Esophagus muscularis mucosa (tissue), 4 donors: ENCODE measurements at places on chromosomes 11 and 22. TPM values are rescaled to one million over a fixed set of nuclear protein-coding genes. Genes with fewer than 3 reads are reported as not detected.

KIAA1671 gene
- total RNA-seq, result 18.3 TPM

MMP7 gene
- not detected for total RNA-seq

DNA sequence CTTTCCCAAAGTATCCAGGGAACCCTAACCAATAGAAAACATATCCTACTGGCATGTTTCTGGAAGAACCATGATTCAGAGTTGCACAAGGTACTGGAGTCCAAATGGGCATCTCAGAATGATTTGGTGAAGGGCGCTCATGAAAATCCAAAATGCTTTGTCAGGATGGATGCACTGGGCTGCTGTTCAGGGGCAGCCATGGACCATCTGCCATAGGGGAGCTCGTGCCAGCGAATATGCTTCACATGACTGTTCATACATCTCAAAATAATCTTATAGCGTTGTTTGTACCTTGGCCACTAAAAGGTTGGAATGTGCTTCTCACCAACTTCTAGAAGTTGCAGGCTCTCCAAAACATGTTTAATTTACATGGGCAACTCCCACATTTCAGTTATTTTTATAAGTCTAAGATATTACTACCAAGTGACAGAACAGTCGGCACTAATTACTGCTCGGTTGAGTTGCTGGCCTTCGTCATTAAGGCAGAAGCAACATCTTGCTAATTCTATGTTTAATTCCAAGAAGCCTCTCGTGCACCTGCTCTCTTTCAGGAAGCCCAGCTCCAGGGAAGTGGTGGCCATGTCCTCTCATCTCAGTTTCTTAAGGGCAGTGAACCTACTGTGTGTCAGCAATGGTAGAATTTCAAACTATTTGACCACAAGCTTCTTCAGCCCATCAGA, 1497.7 kb downstream of the TBC1D22A start:
- DNase-seq, result no peak

- DNase-seq, result no peak
Measured at GRCh38 chr11:65650547-65651338, 12.0 kb downstream of the RELA start.

DNA sequence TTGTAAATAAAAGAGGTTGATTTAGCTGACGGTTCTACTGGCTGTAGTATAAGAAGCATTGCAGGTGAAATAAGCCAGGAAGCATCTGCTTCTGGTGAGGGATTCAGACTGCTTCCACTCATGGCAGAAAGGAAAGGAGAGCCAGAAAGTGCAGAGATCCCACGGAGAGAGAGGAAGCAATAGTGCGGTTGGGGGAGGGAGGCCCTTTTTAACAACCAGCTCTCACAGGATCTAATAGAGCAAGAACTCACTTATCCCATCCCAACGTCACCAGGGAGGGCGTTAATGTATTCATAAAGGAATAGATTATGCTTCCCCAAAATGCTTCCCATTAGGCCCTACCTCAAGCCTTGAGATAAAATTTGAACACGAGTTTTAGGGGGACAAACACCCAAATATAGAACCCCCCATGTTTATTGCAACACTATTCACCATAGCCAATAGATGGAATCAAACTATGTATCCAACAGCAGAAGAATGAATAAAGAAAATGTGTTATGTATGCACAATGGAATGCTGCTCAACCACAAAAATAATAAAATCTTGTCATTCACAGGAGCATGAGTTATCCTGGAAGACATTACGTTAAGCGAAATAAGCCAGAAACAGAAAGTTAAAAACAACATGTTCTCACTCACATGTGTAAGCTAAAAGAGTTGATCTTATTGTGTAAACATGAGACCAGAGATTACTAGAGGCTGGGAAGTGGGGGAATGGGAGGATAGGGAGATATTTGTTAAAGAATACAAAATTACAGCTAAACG, 908.3 kb upstream of the ANO3 start:
- DNase-seq, result no peak

GRCh38 chr11:70627219-70627618, 228.9 kb downstream of the CTTN start:
- DNase-seq, result no peak

GRCh38 chr11:118883368-118884071, at the start of gene CXCR5:
TSS of gene CXCR5 (plus strand) at chr11:118883892. CDS start at chr11:118883942, 50 bp downstream.
- DNase-seq, result no peak

DNA sequence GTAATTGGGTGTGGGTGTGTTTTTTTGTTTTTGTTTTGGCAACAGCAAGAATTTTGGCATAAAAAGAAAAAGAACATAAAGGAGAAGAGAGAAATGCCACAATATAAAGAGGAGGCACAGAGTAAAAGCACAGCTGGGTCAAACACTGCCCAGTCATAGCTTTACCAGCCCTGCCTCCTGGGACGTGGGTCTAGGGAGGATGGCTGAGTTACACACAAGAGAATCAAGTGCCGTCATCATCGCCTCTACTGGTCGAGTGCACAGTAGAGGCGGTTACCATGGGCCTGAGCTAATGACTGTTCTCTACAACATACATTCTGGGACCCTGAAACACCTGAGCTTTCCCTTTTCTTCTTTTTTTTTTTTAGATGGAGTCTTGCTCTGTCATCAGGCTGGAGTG, 87.6 kb upstream of the BID start:
- DNase-seq, result no peak
